ENCODE measurements at places on chromosomes 16 and 17.

DNA sequence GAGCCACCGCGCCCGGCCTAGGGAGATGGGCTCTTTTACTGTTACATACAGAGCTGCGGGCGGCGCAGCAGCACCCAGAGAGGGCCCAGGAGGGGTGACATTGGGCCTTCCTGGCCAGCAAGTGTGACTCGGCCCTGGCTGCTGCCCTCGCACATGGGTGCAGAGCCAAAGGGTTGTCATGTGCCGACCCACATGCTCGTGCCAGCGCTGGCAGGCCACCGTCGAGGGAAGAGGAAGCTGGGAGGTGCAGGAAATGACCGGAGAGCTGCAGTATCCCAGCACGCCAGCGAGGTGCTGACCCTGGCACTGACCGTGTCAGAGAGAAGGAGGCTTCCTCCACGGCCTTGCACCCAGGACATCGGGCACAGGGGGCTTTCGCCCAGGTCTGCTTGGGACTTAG, 8.0 kb downstream of the ENDOV start:
- no peak for DNase-seq

DNA sequence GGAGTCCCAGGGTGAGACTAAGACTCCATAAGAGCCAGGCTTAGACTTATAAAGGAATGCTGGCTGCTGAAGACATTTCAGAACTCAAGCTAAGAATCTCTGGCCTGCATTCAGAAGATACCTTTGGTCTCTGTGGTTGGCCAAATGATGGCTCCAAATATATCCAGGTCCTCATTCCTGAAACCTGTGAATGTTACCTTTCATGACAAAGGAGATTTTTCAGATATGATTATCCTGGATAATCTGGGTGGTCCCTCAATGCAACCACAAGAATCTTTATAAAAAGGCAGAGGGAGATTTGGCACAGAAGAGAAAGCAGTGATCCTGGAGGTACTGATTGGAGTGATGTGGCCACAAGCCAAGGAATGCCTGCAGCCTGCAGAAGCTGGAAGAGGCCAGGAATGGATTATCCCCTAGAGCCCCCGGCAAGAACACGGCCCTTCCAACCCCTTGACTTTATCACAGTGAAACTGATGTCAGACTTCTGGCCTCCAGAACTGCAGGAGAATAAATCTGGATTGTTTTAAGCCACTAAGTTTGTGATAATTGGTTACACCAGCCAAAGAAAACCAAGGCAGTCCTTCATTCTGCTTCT, 253.3 kb downstream of the SLC39A11 start:
- no peak for DNase-seq

DNA sequence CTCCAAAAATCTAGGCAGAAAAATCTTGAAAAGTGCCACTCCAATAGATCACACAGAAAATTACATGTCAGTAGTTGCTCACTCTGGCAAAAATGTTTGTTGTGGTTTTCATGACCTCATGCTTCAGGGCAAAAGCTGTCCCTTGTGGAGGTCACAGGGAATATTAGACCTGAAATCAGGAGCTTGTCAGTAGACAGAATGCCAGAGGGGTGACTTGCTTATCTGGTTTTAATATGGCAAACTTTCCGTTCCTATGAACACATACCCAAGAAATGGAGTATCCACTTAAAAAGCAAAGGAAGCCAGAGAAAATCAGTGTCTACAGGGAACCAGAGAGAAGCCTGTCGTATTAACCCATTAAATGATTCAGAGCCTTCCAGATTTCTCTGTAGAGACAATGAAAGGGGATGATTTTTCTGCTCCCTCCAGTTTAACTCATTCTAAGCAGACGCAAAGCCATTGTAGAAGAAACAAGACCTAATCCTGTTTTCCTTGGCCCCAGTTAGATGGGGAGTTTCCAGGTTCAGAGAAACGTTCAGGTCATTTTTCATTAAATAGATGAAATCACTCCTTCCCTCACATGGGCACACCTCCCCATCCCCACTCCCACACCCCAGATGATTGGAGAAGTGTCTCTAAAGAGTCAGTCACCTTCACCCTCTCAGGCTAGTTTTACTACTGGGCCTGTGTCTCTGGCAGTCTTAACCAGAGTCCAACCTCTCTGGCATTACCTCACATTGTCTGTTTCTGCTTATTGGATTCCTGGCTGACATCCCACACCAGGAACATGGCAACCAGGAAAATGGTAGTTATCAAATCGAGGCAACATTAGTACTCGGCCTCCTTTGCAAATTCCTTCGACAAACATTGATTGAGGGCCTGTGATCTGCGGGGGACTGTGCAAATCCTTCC, 6.0 kb downstream of the SOX9 start:
- no peak for DNase-seq

DNA sequence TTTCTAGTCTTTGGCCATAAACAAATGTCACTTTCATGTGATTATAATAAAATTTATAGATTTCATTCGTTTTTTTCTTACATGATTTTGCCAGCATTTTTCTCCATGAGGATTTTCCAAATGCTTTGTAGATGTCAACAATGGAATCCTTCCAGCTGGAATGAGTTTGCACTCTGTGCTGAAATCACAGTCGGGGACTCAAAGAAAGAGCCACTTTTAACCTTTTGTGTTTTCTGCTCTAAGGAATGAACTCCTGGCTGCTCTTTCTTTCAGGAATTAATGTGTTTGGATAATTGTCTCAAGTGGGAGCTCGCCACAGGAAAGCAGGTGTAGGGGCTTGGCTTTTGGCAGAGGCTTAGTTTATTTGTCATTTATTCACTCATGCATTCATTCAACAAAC, 372.3 kb upstream of the SALL1 start:
- DNase-seq, result no peak

GRCh38 chr17:80279895-80280294, 19.2 kb downstream of the RNF213 start:
- no peak for DNase-seq

GRCh38 chr16:67481561-67482232, 740 bp upstream of the ATP6V0D1 start:
- DNase-seq, result peak; percentile 17

DNA sequence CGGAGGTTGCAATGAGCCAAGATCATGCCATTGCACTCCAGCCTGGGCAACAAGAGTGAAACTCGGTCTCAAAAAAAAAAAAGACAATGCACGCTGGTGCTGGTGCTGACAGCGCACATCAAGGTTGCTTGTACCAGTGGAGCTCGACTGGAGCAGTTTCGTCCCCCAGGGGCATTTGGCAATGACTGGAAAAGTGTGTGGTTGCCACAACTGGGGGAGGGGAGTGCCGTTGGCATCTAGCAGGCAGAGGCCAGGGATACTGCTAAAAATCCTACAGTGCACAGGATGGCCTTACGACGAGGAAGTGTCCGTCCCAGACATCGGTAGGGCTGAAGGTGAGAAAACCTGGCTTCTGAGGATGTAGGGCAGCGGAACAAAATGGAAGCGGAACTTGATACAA, 2.4 kb downstream of the MEAK7 start:
- DNase-seq, result no peak

DNA sequence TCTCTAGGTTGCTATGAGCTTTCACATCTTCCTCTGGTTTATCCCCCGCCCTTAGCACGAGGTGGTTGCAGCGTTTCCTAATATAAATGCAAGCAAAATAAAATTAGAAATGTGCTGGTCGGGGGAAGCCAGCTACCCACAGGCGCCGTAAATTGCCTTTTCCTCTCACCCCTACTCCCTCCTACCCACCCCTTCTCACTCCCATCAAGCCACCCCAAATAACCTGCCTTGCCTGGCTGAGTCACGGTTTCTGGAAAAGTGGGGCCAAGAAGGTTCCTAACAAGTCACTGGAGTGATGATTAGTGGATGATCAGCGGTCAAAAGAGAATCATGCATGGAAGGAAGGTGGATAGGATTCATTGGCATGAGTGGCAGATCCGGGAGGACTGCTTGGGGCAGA, 120.9 kb upstream of the RBFOX1 start:
- no peak for DNase-seq

- no peak for DNase-seq
Observed at GRCh38 chr17:7219229-7219811, 316 bp downstream of the DLG4 start.

DNA sequence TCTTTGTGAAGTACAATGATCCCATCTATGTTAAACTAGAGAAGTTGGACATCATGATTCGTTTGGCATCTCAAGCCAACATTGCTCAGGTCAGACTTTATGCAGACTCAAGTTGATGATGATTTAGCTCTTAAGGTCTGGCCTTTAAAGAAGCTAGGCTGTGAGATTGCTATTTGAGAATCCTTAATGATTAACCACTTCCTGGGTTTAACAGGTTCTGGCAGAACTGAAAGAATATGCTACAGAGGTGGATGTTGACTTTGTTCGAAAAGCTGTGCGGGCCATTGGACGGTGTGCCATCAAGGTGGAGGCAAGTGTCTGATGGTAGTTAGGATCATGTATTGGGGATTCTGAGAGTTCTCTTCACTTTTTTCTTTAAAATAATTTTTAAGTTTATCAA, 40.3 kb downstream of the AP2B1 start:
- DNase-seq, result no peak

GRCh38 chr16:75043175-75043895, 44.5 kb downstream of the ZNRF1 start:
- no peak for DNase-seq

GRCh38 chr16:30185683-30186421, 2.5 kb downstream of the CORO1A start:
- peak; percentile 70 for DNase-seq

- no peak for DNase-seq
Observed at GRCh38 chr16:59324462-59324861, 590.3 kb upstream of the GOT2 start.

GRCh38 chr17:28972437-28972836, 21.1 kb upstream of the PHF12 start:
- no peak for DNase-seq

- no peak for DNase-seq
Observed at GRCh38 chr16:68013440-68013839, 2.3 kb downstream of the DPEP2NB start.

DNA sequence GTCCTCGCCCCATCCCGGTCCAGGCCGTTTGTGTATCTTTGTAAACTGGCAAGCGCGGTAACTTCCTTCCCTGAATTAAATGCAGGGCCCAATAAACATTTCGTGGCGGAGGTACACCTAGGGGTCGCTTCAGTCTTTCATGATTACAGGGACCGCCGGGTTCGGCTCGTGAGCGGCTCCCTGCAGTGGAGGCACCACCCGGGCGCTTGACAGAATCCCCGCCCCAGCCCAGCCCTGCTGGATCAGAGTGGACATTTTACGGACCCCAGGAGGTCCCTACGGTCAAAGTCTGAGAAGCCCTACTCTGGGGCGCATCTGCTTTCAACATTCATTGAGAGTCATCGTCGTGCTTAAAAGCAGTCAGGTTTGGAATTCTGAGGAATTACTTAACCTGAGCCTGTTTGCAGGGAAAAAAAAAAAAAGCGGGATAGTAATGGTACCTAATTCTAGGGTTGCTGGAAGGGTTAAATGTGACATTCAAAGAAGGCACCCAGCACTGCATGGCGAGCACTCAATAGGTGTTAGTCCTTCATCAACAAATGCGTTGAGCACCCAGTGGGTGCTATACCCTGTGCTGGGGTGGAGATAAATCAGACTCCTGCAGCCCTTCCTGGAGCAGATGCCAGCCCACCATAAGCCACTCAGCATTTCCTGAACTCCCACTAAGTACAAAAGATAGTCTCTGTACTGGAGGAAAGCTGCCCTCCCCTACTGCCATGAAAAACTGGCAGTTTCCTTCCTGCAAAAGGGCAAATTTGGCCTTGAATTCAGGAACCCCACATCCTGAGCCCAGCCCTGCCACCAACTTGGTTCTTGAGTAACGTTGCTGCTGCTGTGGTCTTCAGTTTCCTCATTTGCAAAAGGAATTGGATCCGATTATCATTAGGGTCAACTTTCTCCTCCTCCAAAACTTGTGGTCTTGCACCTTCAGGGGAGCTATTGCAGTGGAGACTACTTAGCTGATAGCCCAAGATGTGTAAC, 658 bp upstream of the DUSP3 start:
- DNase-seq, result no peak

- DNase-seq, result no peak
Observed at GRCh38 chr17:32463304-32463703, 19.0 kb downstream of the PSMD11 start.

GRCh38 chr16:50282955-50283631, 16.7 kb downstream of the ADCY7 start:
- DNase-seq, result no peak

- no peak for DNase-seq
Observed at GRCh38 chr17:56475116-56475515, 118.4 kb upstream of the NOG start.

DNA sequence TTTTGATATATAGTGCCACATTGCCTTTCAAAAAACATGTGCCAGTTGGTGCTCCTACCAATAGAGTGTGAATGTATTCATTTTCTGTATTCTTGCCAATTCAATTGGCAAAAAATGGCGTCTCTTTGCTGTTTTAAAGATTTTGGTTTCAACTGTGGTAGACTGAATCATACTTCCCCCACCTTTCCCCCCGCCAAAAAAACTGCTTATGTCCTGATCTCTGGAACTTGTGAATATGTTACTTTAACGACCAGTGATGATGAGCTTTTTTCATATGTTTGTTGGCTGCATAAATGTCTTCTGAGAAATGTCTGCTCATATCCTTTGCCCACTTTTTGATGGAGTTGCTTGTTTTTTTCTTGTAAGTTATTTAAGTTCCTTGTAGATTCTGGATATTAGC, 325.1 kb upstream of the KCNJ16 start:
- DNase-seq, result no peak

DNA sequence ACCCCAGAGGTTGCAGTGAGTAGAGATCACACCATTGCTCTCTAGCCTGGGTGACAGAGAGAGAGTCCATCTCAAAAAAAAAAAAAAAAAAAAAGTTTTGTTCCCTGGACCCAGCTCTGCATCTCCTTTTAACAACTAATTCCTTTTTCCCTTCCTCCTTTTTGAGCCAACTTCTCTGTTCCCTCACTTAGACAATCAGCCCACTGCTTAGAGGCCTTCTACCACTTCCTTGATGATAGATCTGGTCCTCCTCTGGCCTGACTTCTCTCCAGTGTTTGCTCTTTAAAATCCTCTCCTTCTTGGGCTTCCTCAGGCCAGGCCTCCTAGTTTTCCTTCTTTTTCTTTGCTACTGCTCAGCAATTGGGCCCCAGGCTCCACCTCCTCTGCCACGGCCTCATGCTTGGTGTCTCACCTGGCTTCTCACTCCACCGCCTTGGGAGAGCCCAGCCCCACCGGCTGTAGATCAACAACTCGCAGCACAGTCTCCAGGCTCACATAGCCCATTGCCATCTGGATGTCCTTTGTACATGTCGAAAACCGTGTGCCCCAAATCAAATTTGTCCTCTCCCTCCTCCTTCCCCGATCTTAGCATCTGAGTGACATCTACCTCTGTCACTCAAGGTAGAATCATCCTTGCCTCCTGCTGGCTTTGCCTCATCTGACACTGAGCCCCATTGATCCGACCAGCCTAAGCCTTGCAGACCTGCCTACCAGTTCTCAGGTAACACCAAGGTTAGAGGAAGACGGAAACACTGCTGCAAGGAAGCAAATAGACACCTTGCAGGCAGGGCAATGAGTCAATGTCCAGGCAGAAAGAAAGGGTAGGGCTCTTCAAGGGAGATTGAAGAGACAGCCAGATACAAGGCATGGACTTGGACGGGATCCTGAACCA, 17.4 kb downstream of the ARHGAP27 start:
- no peak for DNase-seq

- no peak for DNase-seq
Observed at GRCh38 chr16:30398661-30399434, 3.6 kb downstream of the ZNF48 start.

GRCh38 chr17:68352041-68352440, 60.7 kb downstream of the ARSG start:
- DNase-seq, result no peak

Data from T follicular helper cell (primary cell).